Activated CD8-positive, alpha-beta T cell treated with anti-CD3 and anti-CD28 coated beads for 36 hours (primary cell): ENCODE measurements at places on chromosomes 6 and 20. TPM values are rescaled to one million over a fixed set of nuclear protein-coding genes. Genes with fewer than 3 reads are reported as not detected.

Gene CITED2
- 39.7 TPM for total RNA-seq

Gene UBE2J1
- 23.2 TPM for total RNA-seq

Gene SCRT2
- total RNA-seq, result not detected

Gene HLA-DPA1
- total RNA-seq, result 27.6 TPM

Gene VSX1
- not detected for total RNA-seq

Gene EPHA7
- not detected for total RNA-seq

Gene MAPK13
- 60.9 TPM for total RNA-seq

Gene ZNF341
- total RNA-seq, result 5.0 TPM

Gene NRN1
- total RNA-seq, result 5.9 TPM

Gene SERPINB6
- total RNA-seq, result 53.8 TPM

GRCh38 chr20:58492074-58492718, 23.0 kb downstream of the APCDD1L start:
- no peak overlapping the region for H3K4me3 ChIP-seq
- no peaks in the 10 kb centered on the region for H3K36me3 ChIP-seq
- no peaks in the 10 kb centered on the region for H3K4me1 ChIP-seq
- no peak for DNase-seq
- H3K27ac ChIP-seq, result no peak overlapping the region

DNA sequence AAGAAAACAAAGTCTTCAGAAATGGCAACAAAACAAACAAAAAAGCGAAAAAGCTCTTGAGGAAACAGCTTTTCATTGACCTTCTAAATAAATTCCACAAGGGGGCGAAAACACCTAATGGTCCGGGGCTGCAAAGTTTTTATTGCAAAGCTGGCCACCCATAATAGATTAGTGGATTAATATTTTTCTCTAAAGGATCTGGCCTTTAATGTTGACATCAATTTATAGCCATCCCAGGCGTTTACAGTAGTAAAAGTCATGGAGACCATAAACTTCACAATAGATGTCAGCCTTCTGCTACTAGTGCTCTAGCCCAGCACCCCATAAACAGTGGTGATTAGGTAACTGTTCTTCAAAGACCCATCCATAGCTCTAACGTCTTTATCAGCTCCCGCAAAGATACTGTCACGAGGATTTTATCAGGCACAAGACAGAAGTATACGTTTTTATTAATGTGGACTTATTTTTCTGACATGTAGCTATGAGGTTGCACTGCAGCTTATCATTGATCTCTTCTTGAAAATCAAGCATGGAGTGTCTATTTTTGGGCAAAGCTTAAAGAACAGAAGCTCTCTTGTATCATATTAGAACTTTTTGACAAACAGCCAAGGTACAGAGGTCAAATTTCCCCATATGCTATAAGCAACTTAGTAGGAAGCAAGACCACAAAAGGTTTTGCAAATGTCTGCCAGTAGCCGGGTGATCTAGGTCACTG, 4.7 kb downstream of the CITED2 start:
- DNase-seq, result peak; percentile 22
- peaks cover 28% of the 10 kb centered on the region for H3K36me3 ChIP-seq
- peak overlapping the region; percentile 79 for H3K27ac ChIP-seq
- peaks cover 38% of the 10 kb centered on the region for H3K4me1 ChIP-seq
- no peaks in the 10 kb centered on the region for H3K27me3 ChIP-seq

DNA sequence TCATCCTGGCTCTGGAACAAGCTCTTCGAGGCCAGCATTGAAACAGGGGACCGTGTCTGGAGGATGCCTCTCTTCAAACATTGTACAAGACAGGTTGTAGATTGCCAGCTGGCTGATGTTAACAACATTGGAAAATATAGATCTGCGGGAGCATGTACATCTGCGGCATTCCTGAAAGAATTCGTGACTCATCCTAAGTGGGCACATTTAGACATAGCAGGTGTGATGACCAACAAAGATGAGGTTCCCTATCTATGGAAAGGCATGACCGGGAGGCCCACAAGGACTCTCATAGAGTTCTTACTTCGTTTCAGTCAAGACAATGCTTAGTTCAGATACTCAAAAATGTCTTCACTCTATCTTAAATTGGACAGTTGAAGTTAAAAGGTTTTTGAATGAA, 3.6 kb upstream of the CDKN1A start:
- H3K4me1 ChIP-seq, result peaks cover 25% of the 10 kb centered on the region
- no peak overlapping the region for H3K27ac ChIP-seq
- no peak overlapping the region for H3K4me3 ChIP-seq
- H3K36me3 ChIP-seq, result peaks cover 4% of the 10 kb centered on the region

DNA sequence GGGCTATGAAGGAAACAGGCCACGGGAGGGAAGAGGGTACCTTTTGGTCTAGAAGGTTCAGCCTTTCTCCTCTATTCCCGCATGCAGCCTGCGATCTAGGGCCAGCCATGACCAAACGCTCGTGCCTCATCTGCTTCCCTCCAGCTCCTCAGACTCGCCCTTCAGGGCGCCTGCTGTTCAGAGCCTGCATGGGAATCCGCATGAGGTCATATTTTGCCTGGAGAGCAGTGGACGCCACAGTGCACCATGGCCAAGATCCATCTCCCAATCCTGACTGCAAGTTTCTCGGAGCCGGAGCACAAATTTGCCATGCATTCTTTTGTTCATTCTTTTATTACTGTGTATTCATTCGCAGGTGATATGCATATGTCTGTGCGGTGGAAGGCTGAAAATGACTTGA, 608.1 kb downstream of the QKI start:
- no peak for DNase-seq
- H3K4me3 ChIP-seq, result no peak overlapping the region
- H3K27ac ChIP-seq, result no peak overlapping the region
- no peaks in the 10 kb centered on the region for H3K36me3 ChIP-seq

- no peak for DNase-seq
- no peaks in the 10 kb centered on the region for H3K27me3 ChIP-seq
- H3K36me3 ChIP-seq, result peaks cover 39% of the 10 kb centered on the region
- H3K4me3 ChIP-seq, result no peak overlapping the region
These were observed 87.8 kb downstream of the CTNNBL1 start for GRCh38 chr20:37781626-37782025.

GRCh38 chr6:112225691-112226090, 28.7 kb downstream of the LAMA4 start:
- no peaks in the 10 kb centered on the region for H3K4me1 ChIP-seq
- H3K27me3 ChIP-seq, result peaks cover 3% of the 10 kb centered on the region
- no peak overlapping the region for H3K4me3 ChIP-seq
- no peak overlapping the region for H3K27ac ChIP-seq
- DNase-seq, result no peak

DNA sequence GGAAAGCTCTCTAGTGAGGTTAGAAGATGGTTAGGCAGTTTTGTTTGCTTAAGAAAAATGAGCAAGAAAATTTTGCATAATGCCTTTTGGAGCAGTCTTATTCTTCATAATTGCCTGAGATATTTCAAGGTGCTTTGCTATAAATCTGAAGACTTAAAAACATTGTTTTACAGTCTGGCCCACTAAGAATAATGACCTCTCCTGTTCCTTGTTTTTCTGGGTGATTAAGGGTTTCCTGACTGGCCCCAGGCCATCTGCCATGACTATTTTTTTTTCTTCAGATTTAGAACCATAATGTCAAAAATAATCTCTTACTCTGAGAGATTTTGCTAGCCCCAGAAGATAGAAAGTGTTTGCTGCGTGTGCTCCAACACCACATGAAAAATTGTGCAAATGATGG, 72.3 kb upstream of the CENPW start:
- H3K27me3 ChIP-seq, result no peaks in the 10 kb centered on the region
- DNase-seq, result no peak
- H3K27ac ChIP-seq, result no peak overlapping the region
- no peaks in the 10 kb centered on the region for H3K4me1 ChIP-seq

DNA sequence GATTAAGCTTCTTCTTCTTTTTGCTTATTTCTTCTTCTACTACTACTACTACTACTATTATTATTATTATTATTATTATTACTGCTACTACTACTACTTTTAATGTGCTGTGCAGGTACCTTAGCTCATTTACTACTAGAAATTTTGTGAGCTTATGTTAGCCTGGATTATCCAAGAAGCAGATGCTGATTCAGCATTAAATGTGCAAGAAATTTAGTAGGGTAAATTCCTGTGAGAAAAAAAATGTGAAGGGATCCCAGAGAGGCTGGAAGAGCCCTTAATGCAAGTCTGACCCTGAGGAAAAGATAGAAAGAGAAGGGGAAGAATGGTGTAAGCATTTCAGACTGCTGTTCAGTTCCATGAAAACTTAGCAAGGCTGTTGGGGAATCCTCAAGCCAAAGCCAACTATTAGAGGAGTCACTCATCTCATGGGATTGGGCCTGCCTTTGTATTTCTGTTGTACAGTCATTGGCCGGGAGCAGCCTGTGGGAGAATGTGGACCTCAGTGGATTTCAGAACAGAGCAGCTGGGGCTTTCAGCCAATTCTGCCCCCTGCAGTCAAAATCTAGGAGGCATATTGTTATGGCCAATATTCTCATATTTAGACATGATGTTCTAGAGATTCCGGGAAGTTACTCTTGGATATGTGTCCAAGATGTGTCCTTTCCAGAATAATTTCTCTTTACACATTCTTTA, 37.2 kb upstream of the TSPYL1 start:
- H3K36me3 ChIP-seq, result no peaks in the 10 kb centered on the region
- no peak overlapping the region for H3K27ac ChIP-seq
- no peak overlapping the region for H3K4me3 ChIP-seq
- H3K27me3 ChIP-seq, result no peaks in the 10 kb centered on the region

DNA sequence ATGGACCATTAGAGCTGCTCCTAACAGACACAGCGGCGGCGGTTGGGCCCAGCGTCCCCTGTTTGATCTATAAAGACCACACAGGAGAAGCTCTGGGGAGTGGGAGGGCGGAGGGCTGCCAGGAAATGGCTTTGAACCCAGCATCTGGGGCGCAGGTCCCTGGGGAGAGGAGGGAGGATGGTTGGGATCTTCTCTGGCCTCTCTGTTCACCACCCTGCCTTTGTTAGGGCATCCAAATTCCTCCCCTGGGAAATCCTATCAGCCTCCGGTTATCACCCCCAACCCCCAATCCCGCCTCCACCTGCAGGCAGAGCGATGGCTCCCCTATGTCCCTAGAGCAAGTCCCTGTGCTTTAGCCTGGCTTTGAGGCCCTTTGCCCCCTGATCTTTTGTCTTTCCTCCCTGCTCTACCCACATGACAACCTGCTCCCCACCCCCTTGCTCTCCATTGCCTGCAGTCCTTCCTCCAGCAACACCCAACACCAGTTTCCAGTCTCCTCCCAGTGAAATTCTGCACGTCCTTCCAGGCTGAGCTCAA, 7.1 kb downstream of the XKR7 start:
- no peak overlapping the region for H3K27ac ChIP-seq
- no peaks in the 10 kb centered on the region for H3K4me1 ChIP-seq
- no peaks in the 10 kb centered on the region for H3K36me3 ChIP-seq
- no peak overlapping the region for H3K4me3 ChIP-seq
- peaks cover 26% of the 10 kb centered on the region for H3K27me3 ChIP-seq

GRCh38 chr6:113570161-113570560, 287.0 kb upstream of the MARCKS start:
- no peaks in the 10 kb centered on the region for H3K27me3 ChIP-seq
- no peaks in the 10 kb centered on the region for H3K36me3 ChIP-seq
- no peak overlapping the region for H3K4me3 ChIP-seq
- DNase-seq, result no peak

DNA sequence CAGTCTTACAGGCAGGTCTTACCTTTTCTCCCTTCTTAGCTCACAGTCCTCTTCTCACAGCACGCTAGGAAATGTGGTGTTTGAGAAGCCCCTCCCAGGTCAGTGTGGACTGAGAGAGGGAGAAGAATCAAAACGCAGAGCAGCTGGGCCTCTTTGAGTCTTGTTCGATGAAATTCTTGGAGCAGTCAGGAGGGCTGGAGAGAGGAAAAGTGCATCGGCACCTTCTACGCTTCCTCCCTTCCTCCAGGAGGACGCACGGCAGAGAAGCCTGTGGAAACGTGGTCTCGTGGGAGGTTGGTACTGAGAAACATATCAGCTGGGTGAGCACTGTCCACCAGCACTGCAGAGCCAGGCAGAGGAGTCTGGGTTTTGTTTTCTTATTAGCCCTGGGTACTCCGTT, 52.7 kb downstream of the TXLNB start:
- H3K27ac ChIP-seq, result no peak overlapping the region
- H3K36me3 ChIP-seq, result no peaks in the 10 kb centered on the region
- H3K4me1 ChIP-seq, result peaks cover 1% of the 10 kb centered on the region

- H3K27me3 ChIP-seq, result no peaks in the 10 kb centered on the region
- peak overlapping the region; percentile 98 for H3K27ac ChIP-seq
- DNase-seq, result no peak
- H3K4me1 ChIP-seq, result peaks cover 20% of the 10 kb centered on the region
- H3K4me3 ChIP-seq, result peak overlapping the region; percentile 86
These were observed 591 bp downstream of the IDH3B start for GRCh38 chr20:2663364-2663886.

DNA sequence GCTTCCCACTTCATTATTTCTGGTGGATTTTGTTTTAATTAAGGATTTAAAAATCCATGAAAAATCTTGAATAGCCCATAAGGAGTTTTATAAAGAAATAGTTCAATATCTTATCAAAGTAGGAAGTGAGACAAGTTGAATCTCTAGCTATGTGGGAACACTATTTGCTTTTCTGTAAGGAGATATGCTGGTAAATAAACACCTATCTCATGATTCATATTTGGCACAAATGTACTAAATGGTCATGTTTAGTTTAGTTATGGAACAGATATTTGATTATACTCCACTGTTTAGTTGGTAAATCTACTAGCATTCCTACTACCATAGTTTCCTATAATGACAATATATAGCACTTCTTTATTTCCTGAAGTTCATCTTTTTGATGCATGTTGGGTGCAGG, 239.9 kb upstream of the CEP162 start:
- no peak overlapping the region for H3K27ac ChIP-seq
- H3K4me3 ChIP-seq, result no peak overlapping the region
- no peaks in the 10 kb centered on the region for H3K36me3 ChIP-seq
- H3K4me1 ChIP-seq, result no peaks in the 10 kb centered on the region

GRCh38 chr6:127893541-127893940, 7.3 kb downstream of the THEMIS start:
- H3K4me3 ChIP-seq, result peak overlapping the region; percentile 79
- H3K27ac ChIP-seq, result peak overlapping the region; percentile 95
- peaks cover 35% of the 10 kb centered on the region for H3K4me1 ChIP-seq
- H3K27me3 ChIP-seq, result no peaks in the 10 kb centered on the region
